ENCODE measurements at places on chromosomes 1 and 21.
A peak's percentile ranks its signal among the peaks of the same experiment; 100 is the strongest.

- no peak for DNase-seq
These were observed 4.4 kb downstream of the AK2 start for GRCh38 chr1:33032126-33032869.

DNA sequence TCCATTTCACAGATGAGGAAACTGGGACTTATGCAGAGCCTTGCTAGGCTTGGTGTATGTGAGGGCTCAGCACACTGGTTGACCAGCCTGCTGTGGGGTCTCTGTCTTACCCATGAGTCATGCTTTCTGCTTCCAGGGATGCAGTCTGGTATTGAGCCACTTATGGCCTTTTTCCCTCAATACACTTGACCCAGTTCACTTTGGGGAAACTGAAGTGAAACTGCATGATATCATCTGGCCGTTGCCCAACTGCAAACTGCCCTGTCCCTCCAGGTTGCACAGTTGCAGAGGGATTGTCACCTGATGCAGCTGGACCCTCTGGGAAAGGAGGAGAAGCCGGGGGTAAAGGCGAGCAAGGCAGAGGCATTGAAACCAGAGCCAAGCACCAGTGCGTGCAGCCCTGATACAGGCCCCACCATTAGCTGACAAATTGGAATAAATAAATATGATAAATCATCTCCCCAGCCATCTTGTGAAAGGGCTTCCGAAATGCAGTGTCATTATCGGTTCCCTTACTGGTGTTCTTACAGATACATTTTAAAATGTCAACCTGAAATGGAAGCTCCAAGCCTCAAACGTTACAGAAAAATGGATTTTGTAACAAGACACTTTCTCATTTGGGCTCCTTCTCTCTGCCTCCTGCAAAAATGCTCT lies 39.3 kb upstream of the DUSP10 start:
- no peak for DNase-seq

DNA sequence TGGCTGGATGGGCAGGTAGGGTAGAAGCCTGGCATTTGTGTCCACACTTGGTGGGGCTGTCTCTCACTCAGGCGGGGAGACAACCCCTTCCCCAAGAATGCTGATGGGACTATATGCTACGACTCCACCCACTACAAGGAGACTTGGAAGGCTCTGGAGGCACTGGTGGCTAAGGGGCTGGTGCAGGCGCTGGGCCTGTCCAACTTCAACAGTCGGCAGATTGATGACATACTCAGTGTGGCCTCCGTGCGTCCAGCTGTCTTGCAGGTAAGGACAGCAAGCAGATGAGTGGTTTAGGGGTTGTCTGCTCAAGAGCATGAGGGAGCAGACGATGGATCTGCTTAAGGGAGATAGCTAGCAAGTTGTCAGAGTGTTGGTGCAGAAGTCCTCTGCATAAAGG lies 15.9 kb upstream of the NASP start:
- DNase-seq = no peak

- no peak for DNase-seq
These were observed 552.1 kb downstream of the LMO4 start for GRCh38 chr1:87880764-87881163.

GRCh38 chr1:178536844-178537371 lies 24.0 kb downstream of the TEX35 start:
- no peak for DNase-seq

DNA sequence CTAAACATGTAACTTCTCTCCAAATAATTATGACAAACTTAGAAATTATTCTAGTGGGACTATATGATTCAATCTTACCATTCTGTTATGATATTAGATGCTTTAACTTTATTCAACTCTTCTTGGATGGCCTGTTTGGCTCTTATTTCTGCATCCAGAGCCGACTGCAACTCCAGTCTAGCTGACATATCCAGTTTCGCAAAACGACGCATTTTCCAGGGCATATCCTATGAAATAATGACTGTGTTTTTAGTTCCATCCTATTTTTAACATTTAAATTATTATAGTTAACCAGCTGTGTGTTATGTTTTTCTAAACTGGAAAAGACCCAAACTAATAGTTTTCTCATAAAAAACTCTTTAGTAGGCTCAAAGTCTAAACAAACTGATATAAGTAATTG lies 133.7 kb downstream of the COQ8A start:
- DNase-seq = no peak

GRCh38 chr1:87899746-87900145 lies 571.1 kb downstream of the LMO4 start:
- DNase-seq = no peak

GRCh38 chr21:44065428-44065827 lies 41.8 kb upstream of the PWP2 start:
- DNase-seq = peak; percentile 70

- no peak for DNase-seq
These were observed 18.7 kb upstream of the OLFML2B start for GRCh38 chr1:162042361-162042760.

- DNase-seq = no peak
These were observed 28.2 kb downstream of the SLC2A1 start for GRCh38 chr1:42930178-42931107.

GRCh38 chr1:40308036-40308727 lies 8.9 kb downstream of the COL9A2 start:
- no peak for DNase-seq

GRCh38 chr1:204974327-204974726 lies 68.7 kb upstream of the CNTN2 start:
- no peak for DNase-seq

DNA sequence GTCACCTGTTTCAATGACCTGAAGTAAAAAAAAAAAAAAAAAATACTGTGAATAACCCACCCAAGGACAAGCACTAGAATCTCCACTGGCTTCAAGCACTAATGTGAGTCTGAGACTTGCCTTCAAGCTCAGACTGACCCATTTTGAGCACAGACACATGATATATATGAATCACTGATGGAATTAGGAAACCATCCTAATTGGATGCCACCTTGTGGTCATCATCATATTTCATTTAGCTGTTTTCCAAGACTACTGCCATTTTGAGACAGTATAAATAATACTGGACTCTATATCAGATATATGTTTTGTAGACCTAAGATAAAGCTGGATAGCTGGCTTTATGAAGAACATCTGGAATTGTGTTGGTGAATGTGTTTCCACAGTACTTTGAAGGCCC lies 1232.0 kb downstream of the KCNT2 start:
- no peak for DNase-seq

DNA sequence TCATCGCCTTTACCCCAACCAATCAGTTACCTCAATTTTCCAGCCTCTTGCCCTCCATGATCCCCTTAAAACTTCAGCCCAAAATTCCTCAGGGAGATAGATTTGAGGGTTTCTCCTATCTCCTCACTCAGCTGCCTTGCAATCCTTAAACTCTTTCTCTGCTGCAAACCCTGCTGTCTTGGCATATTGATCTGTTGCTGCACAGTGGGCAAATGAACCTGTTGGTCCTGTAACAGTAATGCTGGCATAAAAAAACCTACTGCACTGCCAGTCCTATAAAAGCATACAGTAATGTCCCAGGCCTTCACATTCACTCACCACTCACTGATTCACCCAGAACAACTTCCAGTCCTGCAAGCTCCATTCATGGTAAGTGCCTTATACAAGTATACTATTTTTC lies 5.1 kb upstream of the TEDDM1 start:
- no peak for DNase-seq

DNA sequence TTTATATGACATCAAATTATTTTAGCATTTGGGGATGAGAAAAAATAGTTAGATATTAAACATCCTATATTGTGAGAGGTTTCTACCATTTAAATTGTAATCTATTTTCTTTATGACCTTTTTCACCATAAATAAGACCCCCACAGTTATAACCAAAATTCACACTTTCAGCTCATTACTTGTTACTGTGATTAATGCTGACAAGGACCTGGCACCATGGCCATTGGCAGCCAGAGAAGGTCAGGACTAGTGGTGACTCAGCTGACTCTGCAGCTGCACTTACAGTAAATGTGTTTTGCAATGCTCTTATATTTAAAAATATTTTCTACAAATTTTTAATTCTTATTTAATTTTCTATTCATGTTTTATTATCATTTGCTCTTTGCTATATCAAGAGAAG lies 133.3 kb upstream of the C1orf105 start:
- no peak for DNase-seq

DNA sequence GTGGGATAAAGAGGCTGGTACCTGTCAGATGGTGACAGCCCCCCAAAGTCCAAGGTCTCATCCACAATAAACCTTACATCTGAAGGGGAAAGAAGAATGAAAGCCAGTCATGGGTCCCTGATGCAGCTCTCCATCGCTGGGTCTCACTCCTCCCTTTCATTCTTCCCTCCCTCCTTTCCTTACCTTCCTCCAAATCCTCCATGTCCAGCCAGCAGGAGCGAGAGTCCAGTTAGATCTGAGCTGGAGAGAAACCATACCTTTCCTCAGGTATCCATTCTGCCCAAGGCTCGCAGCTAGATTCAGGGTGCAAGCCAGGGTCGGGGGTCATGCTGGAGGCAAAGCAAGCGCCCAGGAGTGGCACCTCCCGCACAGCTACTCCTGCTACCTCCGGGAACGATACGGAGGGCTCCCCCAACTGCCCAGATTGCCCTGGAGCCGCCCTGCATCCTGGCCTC lies 421 bp downstream of the PSRC1 start:
- DNase-seq = no peak

DNA sequence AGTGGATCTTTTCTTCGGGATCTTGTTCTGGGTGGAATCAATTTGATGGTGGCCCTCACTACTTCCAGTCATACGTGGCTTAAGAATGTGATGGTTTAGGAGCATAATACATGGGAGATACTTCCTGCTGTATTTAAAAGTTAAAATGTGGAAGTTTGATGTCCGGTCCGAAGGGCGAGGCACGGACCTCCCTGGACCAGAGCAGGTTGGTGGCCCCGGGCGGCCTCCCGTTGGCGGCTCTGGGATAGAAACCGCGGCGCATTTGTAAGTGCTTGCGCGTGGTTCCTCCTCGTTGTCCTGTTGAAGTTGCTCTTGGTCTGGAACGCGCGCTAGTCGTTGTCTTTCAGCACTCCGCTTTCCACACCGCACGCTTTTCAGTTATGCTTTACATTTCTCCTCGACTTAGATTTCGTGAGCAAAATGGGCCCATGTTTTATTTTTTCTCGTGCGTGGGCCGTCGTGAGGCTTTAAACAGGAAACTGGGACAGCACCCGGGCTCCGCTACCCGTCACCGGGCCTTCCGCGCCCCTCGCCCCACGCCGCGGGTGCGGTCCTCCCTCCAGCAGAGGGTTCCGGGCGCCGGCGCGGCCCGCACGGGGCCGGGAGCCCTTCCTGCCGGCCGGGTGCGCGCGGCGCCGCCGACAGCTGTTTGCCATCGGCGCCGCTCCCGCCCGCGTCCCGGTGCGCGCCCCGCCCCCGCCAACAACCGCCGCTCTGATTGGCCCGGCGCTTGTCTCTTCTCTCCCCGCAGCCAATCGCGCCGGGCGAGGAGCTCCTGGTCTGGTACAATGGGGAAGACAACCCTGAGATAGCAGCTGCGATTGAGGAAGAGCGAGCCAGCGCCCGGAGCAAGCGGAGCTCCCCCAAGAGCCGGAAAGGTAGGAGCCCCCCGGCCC lies 48.9 kb downstream of the PRDM2 start:
- DNase-seq = peak; percentile 92

DNA sequence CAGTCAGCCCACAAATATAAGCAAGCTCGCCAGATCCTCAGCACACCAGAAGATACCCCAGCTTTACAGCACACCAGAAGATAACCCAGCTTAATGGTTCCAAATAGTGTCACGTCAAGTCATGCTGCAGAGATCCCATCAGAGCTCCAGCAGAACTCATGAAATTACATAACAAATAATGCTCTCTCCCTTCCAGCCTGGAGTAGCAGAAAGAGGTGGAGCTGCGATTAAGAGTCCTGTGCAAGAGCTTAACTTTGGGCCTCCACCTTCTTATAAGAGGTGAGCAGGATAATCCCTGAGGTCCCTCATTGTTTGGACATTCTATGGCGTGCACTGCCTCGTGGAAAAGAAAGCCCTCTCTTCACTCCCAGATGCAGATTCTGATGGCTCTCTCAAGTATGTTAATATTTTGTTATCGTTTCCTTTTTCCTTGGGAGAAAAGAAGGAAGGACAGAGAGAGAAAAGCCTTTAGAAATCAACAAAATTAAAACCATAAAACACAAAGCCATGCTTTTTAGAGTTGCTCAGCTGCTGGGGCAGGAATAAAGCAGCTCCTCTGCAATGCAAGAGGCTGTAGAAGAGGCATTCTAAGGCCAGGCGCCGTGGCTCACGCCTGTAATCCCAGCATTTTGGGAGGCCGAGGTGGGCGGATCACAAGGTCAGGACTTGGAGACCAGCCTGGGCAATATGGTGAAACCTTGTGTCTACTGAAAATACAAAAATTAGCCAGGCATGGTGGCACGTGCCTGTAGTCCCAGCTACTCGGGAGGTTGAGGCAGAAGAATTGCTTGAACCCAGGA lies 59.1 kb downstream of the GLUL start:
- DNase-seq = no peak

DNA sequence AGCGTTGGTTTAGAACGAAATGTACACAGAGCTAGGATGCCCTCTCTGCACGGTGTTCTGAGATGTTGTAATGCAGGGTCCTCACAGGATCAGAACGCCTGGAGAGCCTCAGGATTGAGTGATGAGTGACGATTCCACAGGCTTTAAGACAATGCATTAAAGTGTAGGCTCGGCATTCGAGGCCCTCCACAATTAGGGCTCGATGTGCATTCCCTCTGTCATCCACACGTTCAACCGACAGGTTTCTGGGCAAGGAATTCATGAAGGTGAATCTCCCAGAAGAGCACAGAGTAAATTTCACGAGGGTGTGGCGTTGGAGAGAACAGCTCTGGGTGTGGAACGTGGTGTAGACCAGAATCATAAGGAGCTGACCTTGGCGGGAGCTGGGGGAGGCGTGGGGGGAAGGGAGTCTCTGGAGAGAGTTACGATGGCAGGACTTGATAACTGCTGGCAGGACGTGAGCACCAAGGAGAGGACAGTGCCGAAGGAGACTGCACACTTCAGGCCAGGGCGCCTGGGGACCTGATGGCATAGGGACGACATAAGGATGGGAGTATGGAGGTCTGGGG lies 51.0 kb upstream of the EFHD2 start:
- DNase-seq = no peak
